Fibroblast of the aortic adventitia (primary cell): ENCODE measurements at places on chromosomes 12 and 14. TPM values are rescaled to one million over a fixed set of nuclear protein-coding genes. Genes with fewer than 3 reads are reported as not detected.

The PGF gene
- 0.36 and 2.1 TPM in 2 replicates for total RNA-seq

The FAM90A1 gene
- total RNA-seq, result not detected in 2 replicates

- no peak for DNase-seq
These were observed 39.2 kb upstream of the MEG3 start for GRCh38 chr14:100786576-100787219.

GRCh38 chr12:27385766-27386564 lies 53.3 kb downstream of the BMAL2 start:
- no peak for DNase-seq

DNA sequence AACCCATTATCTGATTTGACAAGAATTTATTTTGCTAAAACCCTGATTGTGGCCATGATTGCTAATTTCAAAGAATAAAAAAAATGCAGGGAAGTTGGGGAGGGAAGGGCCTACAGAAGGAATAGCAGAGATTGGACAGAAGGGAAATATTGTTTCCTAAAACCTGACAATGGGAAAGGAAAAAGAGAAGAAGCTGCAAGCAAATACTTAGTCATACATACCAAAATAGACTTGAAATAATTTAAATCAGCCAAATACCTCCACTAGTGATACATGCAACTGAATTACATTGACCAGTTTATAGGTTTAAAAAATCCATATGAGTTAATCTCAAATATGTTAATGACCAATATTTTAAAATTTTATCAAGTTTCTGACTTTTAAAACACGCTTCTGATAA lies 75.1 kb downstream of the PELI2 start:
- no peak for DNase-seq
